Effector memory CD8-positive, alpha-beta T cell (primary cell): ENCODE measurements at places on chromosomes 5 and 9.

- DNase-seq = no peak
Observed at GRCh38 chr9:98961513-98962180, 17.9 kb downstream of the COL15A1 start.

GRCh38 chr9:123544007-123544827 lies 188.2 kb downstream of the CRB2 start:
- DNase-seq = no peak

DNA sequence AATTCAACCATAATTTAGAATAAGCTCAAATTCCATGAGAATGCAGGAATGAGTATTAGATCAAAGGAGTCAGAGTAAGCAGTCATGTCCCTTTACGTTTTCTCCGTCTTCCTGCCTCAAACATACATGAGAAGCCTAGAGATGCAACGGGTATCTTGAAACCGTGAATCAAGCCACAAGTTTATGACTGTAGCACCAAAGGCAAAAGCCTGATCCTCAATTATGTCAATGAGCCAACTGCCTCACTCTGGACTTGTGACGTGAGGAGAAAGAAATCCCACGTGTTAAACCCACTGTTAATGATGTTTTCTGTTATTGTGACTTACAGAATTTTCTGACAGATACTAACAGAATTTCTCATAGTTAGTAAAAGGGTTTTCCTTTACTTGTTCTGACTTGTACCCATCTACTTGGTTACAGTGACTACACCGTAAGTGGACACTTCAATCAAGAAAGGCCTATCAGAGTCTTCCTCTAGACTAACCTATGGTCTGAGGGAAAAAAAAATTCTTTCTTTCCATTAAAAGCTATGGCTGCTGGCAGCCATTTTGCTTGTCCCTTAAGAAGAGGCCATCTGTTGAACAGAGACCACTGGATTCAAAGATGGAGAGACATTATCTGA lies 35.3 kb upstream of the HK3 start:
- DNase-seq = no peak

GRCh38 chr9:115115924-115116323 lies 2.0 kb downstream of the TNC start:
- no peak for DNase-seq

GRCh38 chr9:87199278-87199677 lies 252.0 kb upstream of the GAS1 start:
- no peak for DNase-seq

GRCh38 chr5:6504677-6505415 lies 56.2 kb downstream of the UBE2QL1 start:
- no peak for DNase-seq

DNA sequence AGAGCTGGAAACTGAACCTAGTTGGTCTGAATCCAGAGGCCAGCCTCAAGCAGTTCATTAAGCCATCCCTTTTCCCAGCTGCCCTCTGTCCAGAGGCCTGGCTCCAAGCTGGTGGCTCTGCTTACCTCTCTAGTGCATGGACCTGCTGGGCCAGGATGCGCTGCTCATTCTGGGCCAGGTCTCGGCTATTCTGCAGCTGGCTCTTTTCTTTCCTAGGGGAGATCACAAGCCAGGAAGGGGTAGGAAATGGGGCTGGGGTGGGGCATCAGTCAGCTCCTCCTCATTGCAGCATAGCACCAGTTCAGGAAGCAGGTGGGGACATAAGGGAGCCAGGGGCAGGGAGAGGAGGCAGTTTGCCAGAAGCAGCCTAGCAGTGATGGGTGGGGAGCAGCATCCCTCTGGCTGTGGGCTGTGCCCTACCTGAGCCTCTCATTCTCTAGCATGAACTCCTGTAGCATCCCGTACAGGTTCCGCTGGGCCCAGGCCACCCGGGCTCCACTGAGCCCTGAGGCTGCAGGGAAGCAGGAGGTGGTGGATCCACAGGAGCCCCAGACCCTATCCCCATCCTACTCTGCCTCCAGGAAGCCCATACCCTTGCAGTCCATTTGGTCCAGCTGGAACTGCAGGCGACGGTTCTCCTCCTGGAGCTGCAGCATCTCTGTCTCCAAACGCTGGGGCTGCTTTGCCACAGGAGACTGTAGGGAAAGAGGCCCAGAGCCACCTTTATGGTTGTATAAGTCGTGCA lies 5.2 kb downstream of the KIF12 start:
- no peak for DNase-seq

DNA sequence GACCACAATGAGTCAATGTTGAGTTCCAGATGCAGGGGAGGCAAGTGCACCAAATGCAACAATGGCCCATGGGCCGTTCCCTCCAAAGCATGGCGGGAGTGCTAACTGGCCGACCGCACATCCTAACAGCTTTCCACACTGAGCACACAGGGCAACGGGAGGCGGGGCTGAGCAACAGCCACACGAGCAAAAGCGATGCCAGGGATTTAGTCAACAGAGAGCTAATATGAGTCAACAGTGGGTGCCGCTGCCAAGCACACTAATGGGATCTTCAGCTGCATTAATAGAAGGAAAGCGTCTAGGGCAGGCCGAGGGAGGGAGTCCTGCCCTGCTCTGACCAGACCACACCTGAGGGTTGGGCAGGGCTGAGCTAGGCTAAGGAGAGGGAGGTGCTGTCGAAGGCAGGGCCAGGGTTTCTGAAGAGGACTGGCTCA lies 4.6 kb downstream of the EPB41L4B start:
- no peak for DNase-seq

- DNase-seq = no peak
Observed at GRCh38 chr5:56574778-56575177, 240.6 kb upstream of the MAP3K1 start.

DNA sequence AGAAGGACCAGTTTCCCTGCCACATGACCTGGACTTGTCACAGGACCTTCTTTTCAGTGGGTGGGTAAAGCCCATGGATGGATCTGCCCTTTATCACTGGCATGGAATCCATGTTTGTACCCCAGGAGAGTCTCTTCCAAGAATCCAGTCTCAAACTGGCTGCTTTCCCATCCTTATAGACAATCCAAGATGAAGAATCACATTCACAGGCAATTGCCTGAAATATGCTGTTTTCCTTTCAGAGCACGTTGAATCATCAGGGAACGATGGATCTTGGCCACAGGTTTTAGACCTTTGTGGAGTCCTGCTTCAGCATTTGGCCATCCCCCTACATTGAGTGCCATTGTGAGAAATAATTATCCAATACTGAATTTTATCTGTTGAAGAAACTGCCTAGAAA lies 319.8 kb downstream of the ASTN2 start:
- no peak for DNase-seq

DNA sequence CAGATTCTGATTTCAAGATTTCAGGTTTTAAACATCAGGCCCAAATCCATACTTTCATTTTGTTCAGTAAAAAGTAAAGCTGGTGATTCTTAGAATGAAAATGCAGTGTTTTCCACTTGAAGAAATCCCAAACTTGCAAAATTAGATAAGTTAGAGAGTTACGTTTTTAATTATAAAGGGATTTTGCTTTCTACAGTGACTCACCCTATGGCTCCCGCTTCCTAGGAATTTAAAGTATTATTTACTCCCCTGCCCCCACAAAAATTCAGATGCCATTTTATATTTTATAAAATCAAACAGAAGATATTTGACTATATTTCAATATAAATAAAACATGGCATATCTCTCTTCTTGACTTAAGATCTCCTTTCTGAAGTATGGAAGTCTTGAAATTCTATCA lies 402.9 kb downstream of the ZSWIM6 start:
- DNase-seq = no peak

- DNase-seq = no peak
Observed at GRCh38 chr5:89011778-89012711, 129.1 kb upstream of the MEF2C start.

- no peak for DNase-seq
Observed at GRCh38 chr5:30880514-30880913, 313.0 kb upstream of the CDH6 start.

- DNase-seq = no peak
Observed at GRCh38 chr9:113621309-113621791, 157.8 kb downstream of the RGS3 start.

DNA sequence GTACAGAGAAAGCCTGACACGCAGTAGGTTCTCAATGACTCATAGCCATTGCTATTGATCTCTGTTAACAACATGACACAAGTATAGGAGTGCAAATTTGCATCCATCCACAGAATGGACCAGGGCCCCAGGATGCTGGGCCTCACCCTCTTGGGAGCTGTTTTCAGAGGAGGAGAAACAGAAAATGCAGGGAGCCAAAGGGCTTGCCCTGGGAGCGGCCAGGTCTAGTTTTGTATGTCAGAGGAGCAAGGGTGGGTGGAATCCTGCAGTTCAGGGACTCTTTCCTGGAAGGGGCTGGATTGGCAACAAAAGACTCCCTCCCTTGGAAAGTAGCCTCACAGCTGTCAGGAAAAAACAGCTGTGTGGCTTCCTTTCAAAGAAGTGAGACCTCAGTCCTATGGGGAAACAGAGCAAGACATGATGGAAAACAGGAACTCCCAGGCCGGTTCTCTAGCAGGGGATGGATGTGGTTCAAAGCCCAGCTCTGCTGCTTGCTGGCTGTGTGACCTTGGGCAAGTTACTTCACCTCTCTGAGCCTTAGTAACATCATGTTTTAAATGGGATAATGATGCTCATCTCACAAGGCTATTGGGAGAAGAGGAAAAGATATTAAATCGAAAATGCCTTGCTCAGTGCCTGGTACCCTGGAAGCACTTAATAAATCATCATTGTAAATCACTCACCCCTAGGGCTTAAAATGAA lies 50.5 kb upstream of the SH3PXD2B start:
- no peak for DNase-seq
